Stimulated activated CD4-positive, alpha-beta T cell treated with anti-CD3 and anti-CD28 coated beads, Interleukin-4, amount 100 ng/mL, for 4 hours (primary cell): ENCODE measurements at places on chromosomes 7 and 10.

GRCh38 chr10:104029521-104029860 lies 56.2 kb downstream of the COL17A1 start:
- DNase-seq, result no peak

- DNase-seq, result no peak
Measured at GRCh38 chr7:70695795-70696083, 436.2 kb upstream of the GALNT17 start.

GRCh38 chr7:147563669-147564068 lies 1026.9 kb upstream of the C7orf33 start:
- DNase-seq, result no peak

GRCh38 chr10:66784770-66785169 lies 141.1 kb upstream of the LRRTM3 start:
- no peak for DNase-seq

- DNase-seq, result no peak
Measured at GRCh38 chr7:2853147-2853546, 9.0 kb upstream of the GNA12 start.

GRCh38 chr7:157065046-157065445 lies 54.6 kb upstream of the MNX1 start:
- DNase-seq, result no peak

- DNase-seq, result no peak
Measured at GRCh38 chr7:130595986-130596385, 72.6 kb downstream of the COPG2 start.

DNA sequence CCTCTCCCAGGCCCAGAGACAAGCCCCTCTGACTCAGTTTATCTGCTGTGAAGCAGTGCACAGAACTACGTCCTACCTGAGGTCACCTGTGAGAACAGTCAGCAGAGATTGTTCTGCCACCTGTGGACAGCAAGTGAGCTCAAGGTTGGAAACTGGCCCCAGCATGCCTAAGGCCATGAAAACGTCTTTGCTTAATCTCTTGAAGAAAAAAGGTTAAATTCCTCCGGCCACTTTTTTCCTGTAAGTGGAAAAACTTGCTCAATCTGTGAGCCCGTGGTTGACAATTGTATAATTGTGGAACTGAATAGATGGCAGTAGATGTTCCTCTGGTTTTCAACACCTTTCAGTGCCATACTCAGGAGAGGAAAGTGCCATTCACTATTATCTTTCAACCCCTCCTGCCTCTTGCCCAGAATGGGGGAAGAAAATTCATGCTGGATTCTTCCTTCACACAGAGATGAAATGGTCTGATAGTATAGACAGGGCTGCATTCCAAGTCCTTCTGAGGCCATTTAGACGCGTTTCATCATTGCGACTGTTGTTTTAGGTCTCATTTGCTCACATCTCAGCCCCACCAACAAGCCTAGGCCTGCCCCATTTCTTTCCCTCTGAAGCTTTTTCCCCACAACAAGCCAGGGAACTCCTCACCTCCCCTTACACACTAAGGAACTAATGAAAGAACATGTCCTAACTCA lies 292.9 kb downstream of the FZD1 start:
- no peak for DNase-seq

DNA sequence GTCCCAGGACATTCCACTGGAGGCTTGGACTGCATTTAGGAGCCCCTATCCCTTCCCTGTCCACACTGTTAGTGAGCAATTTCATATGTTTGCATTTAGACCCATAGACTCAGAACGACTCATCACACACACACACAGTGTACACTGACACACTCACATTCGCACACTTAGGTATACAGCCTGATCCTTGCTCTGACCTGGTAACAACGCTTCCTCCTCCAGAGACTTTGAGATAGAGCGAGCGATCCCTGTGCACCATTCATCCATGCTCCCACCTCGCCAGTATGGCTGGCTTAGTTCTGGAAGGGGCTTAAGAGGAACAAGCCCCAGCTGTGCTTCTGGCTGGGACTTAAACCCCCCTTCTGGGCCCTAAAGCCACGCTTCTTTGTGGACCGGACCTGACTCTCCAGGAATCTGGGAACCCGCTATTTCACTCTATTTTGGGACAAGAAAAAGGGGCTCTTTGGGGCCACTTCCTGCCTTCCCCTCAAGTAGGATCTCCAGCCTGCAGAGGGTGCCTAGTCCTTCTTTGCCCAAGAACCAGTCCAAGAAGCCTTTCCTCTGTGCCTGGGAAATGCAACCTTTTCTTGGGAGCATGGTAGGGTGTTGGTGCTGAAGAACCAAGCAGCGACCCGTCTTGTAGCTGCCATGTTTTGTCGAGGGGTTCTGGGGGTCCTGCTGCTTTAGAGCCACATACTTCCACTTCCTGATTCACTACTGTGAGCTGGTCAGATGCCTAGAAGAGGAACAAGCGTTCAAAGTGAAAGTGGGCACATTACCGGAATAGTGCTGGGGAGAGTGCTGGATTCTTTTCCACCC lies 1.1 kb upstream of the HOXA13 start:
- no peak for DNase-seq

- DNase-seq, result peak; percentile 47
Measured at GRCh38 chr10:101291331-101292193, 62.3 kb upstream of the LBX1 start.

GRCh38 chr7:151871904-151872303 lies 5.0 kb downstream of the PRKAG2 start:
- no peak for DNase-seq

GRCh38 chr7:33806298-33807154 lies 98.8 kb upstream of the BMPER start:
- DNase-seq, result no peak

GRCh38 chr10:32005050-32005449 lies 51.2 kb downstream of the KIF5B start:
- DNase-seq, result no peak

- no peak for DNase-seq
Measured at GRCh38 chr10:28248092-28248491, 54.8 kb downstream of the MPP7 start.
